ENCODE measurements at places on chromosomes 7 and 10.
A peak's percentile ranks its signal among the peaks of the same experiment; 100 is the strongest.

GRCh38 chr7:114530057-114530611, 115.5 kb downstream of the FOXP2 start:
- DNase-seq, result peak; percentile 44

- DNase-seq, result no peak
Measured at GRCh38 chr7:105408791-105409410, 20.2 kb upstream of the SRPK2 start.

DNA sequence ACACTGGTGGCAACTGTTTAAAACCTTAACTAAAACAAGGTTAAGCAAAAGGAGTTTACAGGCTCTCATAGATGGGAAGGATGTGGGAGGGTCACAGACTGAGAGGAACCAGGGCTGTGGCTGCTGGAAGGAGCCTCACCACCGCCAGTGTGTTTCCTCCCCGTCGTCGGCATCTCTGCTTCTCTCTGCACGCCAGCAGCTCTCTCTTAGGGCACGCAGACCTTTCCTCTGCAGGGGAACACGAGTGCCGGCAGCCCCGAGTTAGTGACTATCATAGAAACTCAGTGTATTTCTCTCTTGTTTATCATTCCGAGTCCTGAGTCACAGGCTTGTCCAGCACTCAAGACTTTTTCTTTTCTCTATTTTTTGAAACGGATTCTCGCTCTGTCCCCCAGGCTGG, 8.1 kb upstream of the SH2D4B start:
- no peak for DNase-seq

DNA sequence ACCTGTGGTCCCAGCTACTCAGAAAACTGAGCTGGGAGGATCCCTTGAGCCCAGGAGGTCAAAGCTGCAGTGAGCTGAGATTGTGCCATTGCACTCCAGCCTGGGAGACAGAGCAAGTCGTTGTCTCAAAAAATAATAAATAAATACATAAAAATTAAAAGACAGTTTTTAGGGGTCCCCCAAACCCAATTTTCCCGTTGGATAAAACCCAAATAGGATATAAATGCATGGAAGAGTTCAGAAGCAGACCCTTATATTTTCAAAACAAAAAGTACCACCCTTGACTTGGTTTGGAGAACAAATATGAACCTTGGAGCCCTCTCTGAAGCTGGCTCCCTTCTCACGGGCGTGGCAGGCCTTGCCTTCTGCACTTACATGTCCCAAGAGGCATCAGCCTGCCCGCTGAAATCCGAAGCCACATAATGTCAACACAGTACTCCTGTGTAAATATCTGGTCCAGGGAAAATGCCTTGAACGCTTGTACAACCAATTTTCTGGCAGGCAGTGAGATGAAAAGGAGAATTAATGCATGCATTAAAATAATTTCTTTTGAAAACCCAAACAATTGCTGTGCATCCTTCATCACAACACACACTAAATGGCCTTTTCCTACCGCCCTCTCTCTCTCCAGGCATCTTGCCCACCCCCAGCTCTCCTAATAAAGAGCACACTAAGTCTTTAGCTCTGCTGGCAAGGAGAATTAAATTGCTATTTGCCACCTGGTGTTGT, 46.4 kb upstream of the PARD3 start:
- DNase-seq, result peak; percentile 75

- DNase-seq, result no peak
Measured at GRCh38 chr7:84953234-84953633, 233.6 kb downstream of the SEMA3D start.

DNA sequence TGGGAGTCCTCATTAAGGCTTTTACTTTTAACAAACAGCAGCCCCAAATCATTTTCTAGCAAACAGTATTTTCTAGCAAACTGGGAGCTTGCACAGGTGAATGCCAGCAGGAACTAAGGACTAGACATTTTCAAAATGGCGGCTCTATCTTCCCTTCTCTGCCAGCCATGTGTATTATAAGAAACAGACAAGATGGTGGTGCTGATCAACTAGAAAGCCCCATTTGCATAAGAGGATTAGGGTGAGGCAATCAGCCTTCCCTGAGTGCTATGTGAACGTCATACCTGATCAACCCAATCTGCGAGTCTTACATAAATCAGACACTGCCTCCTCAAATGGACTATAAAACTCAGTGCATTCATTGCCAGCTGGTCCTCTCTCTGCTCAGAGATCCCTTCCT, 479.6 kb downstream of the IPMK start:
- no peak for DNase-seq

GRCh38 chr7:105760551-105761447, 115.6 kb downstream of the ATXN7L1 start:
- no peak for DNase-seq

DNA sequence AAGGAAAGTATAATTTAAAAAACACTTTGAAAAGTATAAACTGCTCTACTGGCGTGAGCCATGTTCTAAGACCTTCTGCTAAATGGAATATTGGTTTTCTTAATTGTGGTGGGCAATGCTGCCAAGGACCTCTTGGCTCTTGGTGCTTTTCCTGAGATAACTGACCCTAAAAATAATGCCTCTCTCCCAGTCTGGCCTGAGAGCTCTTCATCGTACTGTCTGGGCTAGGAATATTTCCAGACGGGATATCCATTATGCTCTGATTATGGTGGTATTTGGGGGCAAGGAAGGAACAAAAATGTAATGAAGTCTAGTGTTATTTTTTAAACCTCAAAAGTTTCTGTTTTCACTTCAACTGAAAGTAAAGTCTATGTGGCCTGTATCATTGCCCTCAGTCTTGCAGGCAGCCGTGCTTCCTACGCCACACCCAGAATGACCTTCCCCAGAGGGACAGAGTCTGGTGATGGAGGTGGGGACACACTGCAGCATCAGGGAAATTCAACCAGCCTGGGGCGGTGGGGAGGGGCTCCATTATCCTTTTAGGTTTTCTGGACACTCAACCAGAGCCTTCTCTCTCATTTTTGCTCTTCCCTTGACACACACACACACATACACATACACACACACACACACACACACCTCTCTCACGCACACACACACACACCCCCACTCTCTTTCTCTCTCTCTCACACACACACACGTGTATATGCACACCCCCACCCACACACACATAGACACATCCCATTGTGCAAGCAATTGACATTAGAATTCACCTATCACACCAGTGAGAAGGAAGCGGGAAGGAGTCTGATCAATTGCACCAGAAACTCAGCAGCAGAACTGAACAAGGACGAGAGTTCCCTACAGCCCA, 99.6 kb downstream of the LRRC18 start:
- no peak for DNase-seq

- DNase-seq, result no peak
Measured at GRCh38 chr7:23396222-23397015, 73.9 kb downstream of the IGF2BP3 start.

- no peak for DNase-seq
Measured at GRCh38 chr10:6158276-6158675, 44.5 kb upstream of the PFKFB3 start.

GRCh38 chr7:28433699-28434219, 21.4 kb downstream of the CREB5 start:
- no peak for DNase-seq

GRCh38 chr10:28054228-28054860, 55.5 kb upstream of the ODAD2 start:
- no peak for DNase-seq

DNA sequence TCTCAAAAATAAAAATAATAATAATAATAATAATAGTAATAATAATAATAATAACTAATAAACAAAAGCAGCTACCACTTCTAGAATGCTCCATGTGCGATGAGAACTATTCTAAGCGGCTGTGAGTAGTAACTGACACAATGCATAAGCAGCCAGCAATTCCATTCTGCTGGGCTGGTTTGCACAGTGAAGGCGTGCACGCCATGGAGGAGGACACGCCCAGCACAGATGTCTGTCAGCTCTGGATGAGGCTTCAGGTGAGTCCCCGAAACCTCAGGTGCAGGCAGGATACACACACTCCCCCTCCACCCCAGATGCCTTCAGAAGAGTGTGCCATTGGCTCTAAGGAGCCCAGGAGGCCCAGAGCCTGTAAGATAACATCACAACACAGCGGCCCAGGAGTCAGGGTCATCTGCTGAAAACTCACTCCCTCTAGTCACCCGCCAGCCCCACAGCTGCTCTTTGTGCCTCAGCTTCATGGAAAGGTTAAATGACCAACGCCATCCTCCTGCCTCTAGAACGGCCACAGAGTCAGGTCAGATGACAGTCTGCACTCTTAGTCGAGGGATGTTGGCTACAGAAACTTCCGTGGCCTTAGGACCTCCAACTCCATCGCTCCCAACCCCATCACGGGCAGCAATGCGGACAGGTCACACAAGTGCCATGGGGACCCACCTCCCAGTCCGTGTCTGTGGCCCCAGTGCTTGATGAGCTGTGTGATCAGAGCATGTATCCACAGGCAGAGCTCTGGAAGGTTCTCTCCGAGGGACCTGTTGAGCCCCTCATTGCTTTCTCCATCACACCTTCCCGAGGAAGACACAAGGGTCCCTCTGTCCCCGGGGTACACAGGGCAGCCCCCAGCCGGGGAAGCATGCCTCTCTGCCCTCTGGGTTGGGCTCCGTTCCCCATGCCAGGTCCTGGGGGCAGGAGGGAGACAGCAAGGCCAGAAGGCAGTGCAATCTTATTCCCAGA, 103.9 kb downstream of the CTBP2 start:
- no peak for DNase-seq

DNA sequence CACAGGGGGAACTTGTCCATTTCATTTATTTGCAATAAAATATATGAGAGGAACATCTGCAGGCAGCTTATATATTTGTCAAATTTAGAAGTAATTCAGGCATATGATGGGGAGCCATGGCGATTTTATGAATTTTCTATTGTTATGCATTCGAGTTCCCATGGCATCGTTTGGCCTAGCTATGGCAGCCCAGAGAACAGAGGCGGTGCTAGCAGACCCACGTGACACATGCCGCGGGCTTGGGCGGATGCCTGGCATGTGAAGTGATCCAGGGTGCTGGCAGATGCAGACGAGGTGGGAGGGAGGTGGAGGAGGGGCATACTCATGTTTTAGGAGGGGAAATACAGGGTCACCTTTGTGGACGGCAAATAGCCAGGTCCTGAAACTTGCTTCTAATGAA, 560.0 kb upstream of the GALNT17 start:
- DNase-seq, result no peak

- no peak for DNase-seq
Measured at GRCh38 chr10:44854693-44855350, 56.3 kb upstream of the TMEM72 start.

DNA sequence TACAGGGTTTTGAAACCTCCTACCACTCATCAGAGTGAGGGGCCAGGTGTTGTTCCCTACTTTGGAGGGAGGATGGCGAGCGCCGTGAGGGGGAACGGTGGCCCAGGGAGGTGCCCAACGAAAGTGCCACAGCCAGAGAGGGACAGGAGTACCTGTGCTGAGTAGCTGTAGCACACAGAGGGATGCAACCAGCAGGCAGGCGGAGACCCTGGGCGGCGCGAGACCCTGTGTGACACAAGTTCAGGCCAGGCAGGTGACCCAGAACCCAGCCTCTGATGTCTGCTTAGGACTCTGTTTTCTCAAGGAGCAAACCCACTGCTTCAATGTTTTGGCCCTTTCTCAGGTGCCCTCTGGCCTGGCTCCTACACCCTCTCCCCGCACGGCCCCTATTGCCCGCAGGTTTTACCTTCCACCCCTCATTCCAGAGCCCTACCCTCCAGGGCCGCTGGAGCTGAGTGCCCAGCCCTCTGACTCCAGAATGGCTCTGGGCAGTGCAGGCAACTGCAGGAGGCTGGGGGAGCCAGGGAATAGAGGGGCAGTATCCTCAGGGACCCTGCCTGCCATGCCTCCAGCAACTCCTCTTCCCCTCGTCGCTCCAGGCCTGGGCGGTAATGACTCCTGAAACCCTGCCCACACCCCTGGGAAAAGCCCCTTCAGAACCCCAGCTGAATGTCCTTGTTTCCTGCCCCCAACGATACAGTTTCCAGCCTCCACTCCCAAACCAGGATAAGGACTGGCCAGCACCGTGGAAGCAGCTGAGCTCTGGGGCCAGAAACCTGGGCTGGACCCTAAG, 164.1 kb upstream of the RHEB start:
- no peak for DNase-seq

- DNase-seq, result peak; percentile 16
Measured at GRCh38 chr7:98398567-98399372, 2.1 kb downstream of the BAIAP2L1 start.

- no peak for DNase-seq
Measured at GRCh38 chr7:148972375-148972774, 55.9 kb downstream of the PDIA4 start.

- DNase-seq, result no peak
Measured at GRCh38 chr7:4607311-4607729, 74.8 kb upstream of the FOXK1 start.

DNA sequence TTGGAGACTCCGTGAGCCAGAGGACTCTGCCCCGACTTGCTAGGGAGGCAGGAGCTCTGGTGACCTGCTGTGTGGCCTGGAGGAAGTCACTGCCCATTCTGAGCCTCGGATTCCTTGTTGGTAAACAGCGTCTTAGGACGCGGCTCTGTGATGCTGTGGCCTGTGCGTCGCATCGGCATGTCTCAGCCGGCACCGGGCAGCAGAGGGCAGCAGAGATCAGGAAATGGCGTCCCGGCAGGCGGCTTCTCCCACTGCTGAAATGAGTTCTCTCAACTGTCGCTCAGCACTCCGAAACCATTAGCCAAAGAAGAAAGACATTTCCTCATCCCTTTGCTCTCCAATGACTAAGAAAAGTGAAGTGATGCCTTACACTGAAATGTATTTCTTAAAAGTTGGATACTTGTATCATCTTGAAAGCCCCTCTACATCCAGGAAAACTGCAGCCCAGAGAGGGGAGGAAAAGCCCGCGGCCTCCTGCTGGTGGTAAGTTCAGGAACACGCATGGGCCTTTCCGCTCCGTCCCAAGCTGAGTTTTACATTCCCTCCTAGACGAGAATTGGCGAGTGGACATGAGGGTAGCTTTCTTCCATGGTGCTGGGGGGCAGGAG, 91.7 kb downstream of the WDR11 start:
- DNase-seq, result peak; percentile 43

DNA sequence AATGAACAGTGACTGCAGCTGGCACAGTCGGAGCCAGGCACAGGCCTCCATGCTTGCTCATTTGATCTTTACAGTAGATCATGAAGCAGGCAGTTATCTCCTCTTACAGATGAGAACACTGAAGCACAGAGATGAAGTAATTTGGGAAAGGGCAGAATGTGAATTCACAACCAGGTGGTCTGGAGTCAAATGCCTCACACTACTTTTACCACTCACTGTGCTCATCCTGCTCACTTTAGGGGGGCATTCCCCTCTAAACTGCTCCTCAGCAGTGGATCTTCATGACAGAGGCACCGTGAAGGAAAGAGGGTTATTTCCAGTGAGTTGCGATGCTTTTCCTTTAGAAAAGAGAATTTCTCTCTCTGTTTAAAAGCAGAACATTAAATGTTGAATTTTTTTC, 15.1 kb downstream of the SNX10 start:
- no peak for DNase-seq
